HTR-8/SVneo (cell line): ENCODE measurements at places on chromosomes 1 and 21.

DNA sequence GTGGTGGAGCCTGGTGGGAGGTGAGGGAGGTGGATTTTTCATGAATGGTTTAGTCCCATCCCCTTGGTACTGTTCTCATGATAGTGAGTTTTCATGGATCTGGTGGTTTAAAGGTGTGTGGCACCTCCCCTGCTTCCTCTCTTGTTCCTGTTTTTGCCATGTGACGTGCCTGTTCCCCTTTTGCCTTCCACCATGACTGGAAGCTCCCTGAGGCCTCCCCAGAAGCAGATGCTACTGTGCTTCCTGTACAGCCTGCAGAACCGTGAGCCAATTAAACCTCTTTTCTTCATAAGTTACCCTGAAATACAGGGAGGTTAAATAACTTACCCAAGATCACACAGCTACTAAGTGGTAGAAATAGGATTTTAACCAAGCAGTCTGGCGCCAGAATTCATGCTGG lies 4.3 kb upstream of the HEYL start:
- no peak for DNase-seq

DNA sequence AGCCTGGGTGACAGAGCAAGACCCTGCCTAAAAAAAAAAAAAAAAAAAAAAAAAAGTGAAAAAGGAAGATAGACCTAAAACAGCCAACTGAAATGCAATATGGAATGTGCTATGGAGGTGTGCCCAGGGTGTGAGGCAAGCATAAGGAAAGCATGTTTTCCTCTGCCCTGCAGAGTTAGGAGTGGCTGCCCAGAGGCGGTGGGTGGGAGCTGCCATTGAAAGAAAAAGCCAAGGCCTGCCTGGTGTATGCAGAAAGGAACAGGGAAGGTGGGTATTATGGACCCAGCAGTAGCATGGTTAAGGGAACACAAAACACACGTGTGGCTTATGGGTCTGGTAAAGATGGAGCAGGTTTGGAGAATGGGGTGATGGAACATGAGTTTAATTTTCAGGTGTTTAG lies 8.9 kb downstream of the CD244 start:
- DNase-seq = no peak

DNA sequence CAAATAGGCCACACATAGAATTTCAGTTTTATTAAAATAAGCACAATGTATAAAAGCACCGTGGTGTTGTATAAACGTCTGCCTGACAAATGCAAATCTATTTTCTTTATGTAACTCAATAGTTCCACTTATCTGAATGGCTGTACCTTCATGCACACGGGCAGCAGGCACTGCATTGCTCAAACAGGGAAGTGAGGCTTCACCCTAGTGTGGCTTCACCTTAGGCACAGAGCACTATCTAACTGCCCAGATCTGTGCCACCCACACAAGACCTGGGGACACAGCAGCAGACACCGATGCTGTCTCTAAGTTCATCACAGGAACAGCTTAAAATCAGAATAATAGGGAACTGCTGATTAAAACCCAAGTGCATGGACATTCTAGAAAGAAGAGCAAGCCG lies 6.0 kb upstream of the KNCN start:
- DNase-seq = no peak

GRCh38 chr1:246157516-246157915 lies 349.6 kb downstream of the SMYD3 start:
- no peak for DNase-seq

DNA sequence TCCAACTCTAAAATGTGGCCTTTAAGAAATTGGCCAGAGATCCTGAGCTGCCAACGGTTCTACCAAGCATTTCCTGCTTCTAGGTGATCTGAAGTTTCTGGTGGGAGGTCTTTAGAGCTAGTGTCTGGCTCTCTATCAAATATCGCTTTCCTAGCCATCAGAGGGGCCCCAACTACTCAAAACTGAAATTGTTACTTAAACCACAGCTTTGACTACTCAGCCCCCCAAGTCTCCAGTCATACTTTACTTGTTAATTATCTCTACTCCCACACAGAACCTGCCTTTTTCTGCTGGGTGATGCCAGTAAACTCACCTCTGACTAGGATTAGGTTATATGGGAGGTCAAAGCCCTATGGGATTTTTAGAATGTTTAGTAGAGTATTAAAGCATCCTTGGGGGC lies 95.1 kb downstream of the FASLG start:
- DNase-seq = no peak

GRCh38 chr1:184823080-184823479 lies 68.4 kb upstream of the EDEM3 start:
- DNase-seq = peak; percentile 38

DNA sequence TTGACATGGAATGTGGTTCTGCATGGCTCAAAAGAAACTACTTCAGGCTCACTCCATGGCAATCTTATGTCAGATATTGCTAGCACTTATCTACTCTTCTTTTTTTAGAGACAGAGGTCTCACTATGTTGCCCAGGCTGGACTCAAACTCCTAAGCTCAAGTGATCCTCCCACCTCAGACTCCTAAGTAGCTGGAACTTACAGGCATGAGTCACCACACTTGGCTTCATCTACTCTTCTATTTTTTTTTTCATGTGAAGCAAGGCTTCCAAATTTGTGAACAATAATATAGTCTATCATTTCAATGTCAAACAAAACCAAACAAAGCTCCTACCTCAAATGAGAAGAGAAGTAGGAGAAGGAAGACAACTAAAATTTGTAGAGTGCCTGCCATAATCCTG lies 7.5 kb upstream of the PSEN2 start:
- no peak for DNase-seq

- no peak for DNase-seq
These were observed 131.0 kb downstream of the ROR1 start for GRCh38 chr1:63904826-63905225.

- DNase-seq = peak; percentile 65
These were observed 85.7 kb downstream of the DYRK1A start for GRCh38 chr21:37452227-37452626.

DNA sequence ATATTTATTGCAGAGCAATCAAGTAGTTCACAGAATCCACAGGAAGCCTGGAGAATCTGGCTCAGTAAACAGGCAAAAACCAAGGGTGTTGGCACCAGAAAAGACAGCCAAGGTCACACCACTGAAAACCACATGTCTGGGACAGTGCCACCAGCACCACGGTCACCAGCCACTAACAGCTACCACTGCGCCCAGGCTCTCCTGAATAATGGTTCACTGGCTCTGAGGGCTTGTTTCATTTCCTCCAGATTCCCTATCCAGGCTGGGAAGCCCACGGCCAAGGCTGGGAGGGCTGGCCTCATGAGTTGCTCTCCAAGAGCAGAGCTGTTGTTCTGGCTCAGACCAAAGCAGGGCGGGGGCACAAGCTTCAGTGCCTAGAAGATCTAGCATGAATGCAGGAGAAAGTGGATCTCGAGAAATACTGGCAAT lies 54.5 kb upstream of the PTGFRN start:
- DNase-seq = no peak

GRCh38 chr1:110535985-110536384 lies 17.0 kb upstream of the KCNA10 start:
- DNase-seq = no peak

GRCh38 chr21:46116776-46117585 lies 19.1 kb downstream of the COL6A2 start:
- no peak for DNase-seq

- DNase-seq = no peak
These were observed 3.3 kb upstream of the SSBP3 start for GRCh38 chr1:54409156-54410142.

GRCh38 chr1:213159376-213159775 lies 108.3 kb downstream of the RPS6KC1 start:
- no peak for DNase-seq

GRCh38 chr1:170204121-170204520 lies 58.4 kb downstream of the NTMT2 start:
- no peak for DNase-seq
